ENCODE measurements at places on chromosomes 16 and 17. TPM values are rescaled to one million over a fixed set of nuclear protein-coding genes. Genes with fewer than 3 reads are reported as not detected.

DNA sequence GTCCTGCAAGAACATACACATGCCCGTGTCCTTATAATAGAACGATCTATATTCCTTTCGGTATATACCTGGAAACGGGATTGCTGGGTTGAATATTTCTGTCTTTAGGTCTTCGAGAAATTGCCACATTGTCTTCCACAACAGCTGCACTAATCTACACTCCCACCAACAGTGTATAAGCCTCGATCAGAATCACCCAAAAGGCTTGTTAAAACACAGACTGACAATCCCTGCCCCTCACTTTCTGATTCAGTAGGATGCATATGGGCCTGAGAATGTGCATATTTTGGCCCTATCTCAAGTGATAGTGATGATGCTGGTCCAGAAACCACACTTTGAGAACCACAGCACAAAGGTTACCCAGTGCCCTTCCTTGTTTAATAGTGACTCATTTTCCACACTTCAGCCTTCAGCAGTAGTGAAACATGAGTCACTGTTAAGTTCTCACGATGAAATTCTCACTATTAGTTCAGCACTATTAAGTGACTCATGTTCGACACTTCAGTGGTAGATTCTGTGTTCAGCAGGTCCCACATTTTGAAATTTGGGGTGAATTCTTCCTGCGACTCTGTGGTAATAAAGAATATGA is 215.6 kb downstream of the GRIN2A start:
- DNase-seq, result no peak

- DNase-seq, result peak; percentile 18
Observed at GRCh38 chr17:40551091-40551878, 14.0 kb downstream of the CCR7 start.

- peak; percentile 28 for DNase-seq
Observed at GRCh38 chr17:57051886-57052361, 33.1 kb upstream of the AKAP1 start.

GRCh38 chr16:19997264-19997663 is 76.4 kb downstream of the GPR139 start:
- DNase-seq, result no peak

DNA sequence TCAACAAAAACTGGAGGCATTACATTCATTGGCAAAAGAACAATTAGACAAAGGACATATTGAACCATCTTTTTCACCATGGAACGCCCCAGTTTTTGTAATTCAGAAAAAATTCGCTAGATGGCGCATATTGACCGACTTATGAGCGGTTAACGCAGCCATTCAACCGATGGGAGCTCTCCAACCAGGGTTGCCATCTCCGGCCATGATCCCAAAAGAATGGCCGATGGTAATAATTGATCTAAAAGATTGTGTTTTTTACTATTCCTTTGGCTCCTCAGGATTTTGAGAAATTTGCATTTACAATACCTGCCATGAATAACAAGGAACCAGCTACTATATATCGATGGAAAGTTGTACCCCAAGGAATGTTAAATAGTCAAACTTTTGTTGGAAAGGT is 21.4 kb downstream of the ALOX15B start:
- DNase-seq, result peak; percentile 79

GRCh38 chr17:81434072-81434471 is 38.8 kb downstream of the BAHCC1 start:
- no peak for DNase-seq

DNA sequence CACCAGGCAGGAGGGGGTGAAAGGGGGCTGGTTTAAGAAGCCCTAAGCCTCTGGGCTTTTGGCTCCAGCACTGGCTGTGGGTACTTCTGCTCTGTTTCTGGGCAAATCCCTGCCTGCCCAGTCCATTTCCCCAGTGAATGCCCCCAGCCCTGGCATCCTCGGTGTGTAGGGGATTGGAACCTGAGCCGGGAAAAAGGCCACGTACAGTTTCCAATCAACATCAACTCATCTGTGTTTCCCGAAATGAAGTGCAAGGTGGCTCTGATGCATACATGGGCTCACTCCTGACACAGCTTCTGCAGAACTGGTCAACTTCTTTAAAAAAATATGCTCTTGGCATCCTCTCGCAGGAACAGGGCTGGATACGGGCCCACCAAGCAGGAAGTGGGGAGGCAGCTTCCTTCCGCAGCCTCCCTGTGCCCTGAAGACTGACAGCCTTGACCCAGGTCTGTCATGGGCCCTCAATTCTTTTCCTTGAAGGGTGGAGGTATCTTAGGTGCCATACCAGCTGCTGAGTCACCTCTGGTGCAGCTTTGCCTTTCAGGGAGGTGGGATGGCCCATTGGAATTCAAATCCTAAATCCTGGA is 73.3 kb downstream of the N4BP1 start:
- peak; percentile 18 for DNase-seq

GRCh38 chr16:49515016-49515565 is 141.5 kb downstream of the C16orf78 start:
- DNase-seq, result no peak

DNA sequence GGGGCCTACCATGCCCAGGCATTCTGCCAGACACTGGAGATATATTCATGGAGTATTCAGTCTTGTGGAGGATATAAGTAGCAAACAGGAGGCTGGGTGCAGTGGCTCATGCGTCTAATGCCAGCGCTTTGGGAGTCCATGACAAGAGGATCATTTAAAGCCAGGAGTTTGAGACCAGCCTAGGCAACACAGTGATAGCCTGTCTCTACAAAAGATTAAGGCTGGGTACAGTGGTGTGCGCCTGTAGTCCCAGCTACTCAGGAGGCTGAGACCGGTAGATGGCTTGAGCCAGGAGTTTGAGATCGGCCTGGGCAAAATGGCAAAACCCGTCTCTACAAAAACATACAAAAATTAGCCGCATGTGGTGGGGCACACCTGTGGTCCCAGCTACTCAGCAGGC is 37.7 kb upstream of the CDH3 start:
- DNase-seq, result no peak

- DNase-seq, result no peak
Observed at GRCh38 chr17:65456368-65457151, 104.9 kb downstream of the AXIN2 start.

DNA sequence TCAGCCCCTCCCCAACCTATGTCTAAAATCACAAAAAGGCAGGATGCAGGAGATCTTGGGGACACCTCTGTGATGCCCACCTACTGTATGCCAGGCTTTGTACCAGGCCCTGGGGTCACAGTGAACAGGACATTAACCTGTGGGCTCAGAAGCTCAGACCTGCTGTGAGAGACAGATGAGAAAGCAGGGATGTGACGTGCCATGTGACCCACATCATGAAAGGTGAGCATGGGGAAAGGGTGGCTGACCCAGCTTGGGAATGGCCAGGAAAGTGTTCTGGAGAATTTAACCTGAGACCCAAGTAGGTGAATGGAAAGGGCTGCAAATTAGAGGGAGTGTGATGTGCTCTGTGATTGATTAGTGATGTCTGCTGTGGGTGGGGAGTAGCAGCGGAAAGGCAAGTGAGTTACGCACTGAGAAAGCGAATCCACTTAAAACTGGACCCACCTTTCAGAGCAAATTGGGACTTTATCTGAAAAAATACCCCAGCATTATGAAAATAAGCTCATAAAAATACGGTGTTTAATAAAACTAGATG is 132.2 kb downstream of the IRF8 start:
- DNase-seq, result no peak

GRCh38 chr16:85231959-85232358 is 119.7 kb upstream of the CIBAR2 start:
- DNase-seq, result no peak

GRCh38 chr17:9108146-9108545 is 86.8 kb downstream of the NTN1 start:
- no peak for DNase-seq

DNA sequence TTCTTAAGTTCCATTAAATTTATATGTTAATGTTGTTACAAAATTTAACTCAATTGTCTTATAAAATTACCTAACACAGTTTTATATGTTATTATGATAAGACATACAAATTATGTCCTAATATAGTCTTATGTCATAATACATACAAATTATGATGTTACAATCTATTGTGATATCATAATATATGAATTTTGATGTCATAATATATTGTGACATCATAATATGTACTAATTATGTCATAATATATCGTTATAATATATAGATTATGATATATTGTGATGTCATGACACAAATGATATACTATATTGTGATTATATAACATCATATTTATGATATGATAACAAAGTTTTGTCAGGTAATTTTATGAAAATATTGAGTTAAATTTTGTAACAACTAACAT is 1789.6 kb downstream of the TP53TG3F start:
- no peak for DNase-seq

GRCh38 chr16:56861092-56861610 is 3.9 kb upstream of the SLC12A3 start:
- peak; percentile 49 for DNase-seq

Gene TBC1D3E
- not detected for total RNA-seq

Gene PDE6G
- total RNA-seq, result 19.0 TPM

Gene KRTAP3-2
- total RNA-seq, result not detected

Gene PRR11
- 28.1 TPM for total RNA-seq

Gene NRN1L
- 7.6 TPM for total RNA-seq

Gene KRT40
- not detected for total RNA-seq

Gene TXNDC11
- 14.4 TPM for total RNA-seq

Gene TBC1D24
- 12.3 TPM for total RNA-seq

Gene KRT28
- not detected for total RNA-seq

Gene HBQ1
- total RNA-seq, result 1.6 TPM

Gene NLRC3
- 0.03 TPM for total RNA-seq

Gene CCDC200
- not detected for total RNA-seq
